ENCODE measurements at places on chromosomes 3 and 15. TPM values are rescaled to one million over a fixed set of nuclear protein-coding genes. Genes with fewer than 3 reads are reported as not detected.

DNA sequence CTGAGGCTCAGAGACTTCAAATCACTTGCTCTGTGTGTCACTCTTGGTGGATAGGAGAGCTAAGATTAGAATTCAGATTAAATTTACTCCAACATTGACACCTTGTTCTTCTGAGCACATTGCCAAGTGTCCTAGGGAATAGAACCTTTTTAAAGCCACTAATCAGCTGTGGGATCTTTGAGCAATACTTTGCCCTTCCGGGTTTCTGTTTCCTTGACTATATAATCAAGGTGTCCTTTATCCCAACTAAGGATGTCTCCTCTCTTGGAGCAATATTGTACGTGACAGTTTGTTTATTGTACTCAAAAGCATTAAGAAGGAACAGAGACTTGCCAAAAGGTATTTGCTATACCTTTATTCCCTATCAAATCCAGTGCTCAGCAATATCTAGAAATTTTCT lies 170.9 kb upstream of the CADPS start:
- no peak for DNase-seq

DNA sequence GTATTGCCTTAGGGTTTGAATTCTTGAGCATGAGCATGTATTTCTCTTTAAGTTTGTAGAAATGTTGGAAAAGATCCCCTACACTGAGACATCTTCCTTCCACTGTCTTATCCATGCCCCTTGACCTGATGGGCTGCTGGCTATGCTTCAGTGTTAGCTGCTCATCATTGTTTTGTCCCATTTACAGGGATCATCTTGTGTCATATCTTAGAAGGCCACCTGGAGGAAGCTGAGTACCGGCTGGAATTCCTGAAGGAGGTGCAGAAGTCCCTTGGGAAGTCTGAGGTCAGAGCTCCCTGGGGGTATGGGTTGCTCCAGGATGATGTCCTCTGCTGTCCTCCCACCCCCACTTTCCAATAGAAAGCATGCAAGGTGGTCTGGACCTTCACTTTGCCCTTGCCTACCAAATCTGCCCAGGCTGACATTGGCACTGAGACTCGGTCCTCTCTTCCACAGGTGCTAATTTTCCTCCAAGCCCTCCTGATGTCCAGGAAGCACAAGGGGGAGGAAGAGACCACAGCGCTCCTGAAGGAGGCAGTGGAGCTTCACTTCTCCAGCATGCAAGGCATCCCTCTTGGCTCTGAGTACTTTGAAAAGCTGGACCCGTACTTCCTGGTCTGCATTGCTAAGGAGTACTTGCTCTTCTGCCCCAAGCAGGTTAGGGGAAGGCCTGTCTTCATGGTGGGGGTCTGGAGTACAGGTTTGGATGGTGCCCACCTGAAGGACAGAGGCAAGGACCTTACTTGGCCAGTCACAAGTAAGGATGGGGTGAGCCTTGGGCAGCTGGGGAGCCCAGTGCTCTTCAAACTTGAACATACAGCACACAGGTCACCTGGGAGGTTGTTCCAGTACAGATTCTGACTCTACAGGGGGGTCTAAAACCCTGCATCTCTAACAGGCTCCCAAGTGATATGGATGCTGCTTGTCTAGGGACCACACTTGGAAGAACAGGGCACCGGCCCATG lies 17.7 kb downstream of the TTC21A start:
- peak; percentile 42 for DNase-seq

- DNase-seq, result no peak
Observed at GRCh38 chr15:80832686-80833085, 53.5 kb downstream of the CEMIP start.

- peak; percentile 42 for DNase-seq
Observed at GRCh38 chr3:10371167-10371566, 50.3 kb upstream of the SEC13 start.

GRCh38 chr3:117106396-117106795 lies 396.8 kb downstream of the TUSC7 start:
- DNase-seq, result no peak

SAXO2 gene
- not detected for total RNA-seq

SCG5 gene
- total RNA-seq, result 91.9 TPM

GDPGP1 gene
- total RNA-seq, result 5.9 TPM

Data from RPMI7951 (cell line).